Activated gamma-delta T cell treated with anti-CD3 and anti-CD28 coated beads, Interleukin-2, amount 50 U/mL, for 16 hours (primary cell): ENCODE measurements at places on chromosomes 16 and 17.

DNA sequence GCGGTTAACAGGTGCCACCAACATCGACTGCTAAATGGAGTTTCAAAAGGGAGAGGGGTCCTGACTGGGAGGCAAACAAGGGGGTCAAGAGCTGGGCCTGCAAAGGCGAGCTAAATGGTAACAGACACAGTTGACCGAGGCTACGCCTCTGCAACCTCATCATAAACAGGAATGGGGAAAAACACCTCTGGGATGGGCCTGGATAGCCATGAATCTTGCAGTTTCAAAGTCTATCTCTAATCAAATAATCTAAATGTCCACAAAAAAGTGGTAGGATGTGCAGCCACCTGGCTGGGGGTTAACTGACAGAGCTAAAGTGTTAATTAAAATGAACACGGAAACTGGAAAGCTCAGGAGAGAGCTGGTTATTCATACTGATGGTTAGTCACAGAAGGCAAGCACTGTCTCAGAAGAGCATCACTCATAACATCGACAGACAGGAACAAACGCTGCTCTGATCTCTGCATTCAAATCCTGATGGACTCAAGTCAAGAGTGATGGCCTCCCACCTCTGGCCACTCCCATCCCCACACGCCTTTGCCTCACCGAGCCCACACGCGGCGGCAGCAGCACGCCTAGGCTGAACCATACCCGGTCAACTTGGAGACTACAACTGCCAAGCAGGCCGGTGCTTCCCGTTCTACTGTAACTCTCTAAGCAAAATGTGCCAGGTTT, 56.3 kb downstream of the CREBBP start:
- no peak for DNase-seq

DNA sequence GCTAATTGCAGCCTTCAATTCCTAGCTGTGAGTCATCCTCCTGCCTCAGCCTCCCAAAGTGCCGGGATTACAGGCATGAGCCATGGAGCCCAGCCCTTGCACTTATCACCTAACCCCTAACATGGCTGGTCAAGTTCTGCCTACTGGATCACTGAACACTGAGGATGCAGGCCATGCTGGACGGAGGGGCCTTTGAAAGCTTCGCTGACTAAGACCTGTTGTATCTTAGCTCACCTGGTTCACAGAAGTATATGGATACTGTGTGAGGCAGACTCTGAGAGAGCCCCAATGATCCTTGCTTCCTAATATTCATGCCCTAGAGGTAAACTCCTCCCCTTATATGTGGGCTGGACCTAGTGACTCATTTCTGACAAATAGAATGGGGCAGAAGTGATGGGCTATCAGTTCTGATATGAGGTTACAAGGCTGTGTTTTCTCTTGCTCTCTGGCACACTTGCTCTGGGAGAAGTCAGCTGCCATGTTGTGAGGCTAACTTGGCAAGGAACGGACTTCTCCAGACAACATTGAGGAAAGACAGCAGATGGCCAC, 11.7 kb upstream of the TMIGD1 start:
- DNase-seq, result no peak

DNA sequence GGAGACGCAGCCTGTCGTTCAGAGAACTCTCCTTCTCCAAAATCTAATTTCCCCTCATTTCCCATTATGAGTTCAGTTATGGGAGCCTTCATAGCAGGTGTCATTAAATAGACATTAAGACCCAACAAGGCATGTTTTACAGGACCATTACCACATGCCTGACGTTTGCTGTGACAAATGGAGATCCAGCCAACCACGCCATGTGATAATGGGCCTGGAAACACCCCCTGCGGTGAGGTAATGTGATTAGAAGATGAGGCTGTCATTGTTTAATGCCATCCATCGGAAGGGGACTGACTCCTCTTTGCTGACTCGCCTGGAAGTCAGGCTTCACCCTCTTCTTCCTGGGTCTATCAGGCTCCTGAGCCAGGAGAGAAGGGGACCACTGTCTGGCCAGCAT, 76.9 kb downstream of the WSCD1 start:
- DNase-seq, result no peak

- no peak for DNase-seq
These were observed 72.7 kb downstream of the GAS7 start for GRCh38 chr17:10125531-10126275.

DNA sequence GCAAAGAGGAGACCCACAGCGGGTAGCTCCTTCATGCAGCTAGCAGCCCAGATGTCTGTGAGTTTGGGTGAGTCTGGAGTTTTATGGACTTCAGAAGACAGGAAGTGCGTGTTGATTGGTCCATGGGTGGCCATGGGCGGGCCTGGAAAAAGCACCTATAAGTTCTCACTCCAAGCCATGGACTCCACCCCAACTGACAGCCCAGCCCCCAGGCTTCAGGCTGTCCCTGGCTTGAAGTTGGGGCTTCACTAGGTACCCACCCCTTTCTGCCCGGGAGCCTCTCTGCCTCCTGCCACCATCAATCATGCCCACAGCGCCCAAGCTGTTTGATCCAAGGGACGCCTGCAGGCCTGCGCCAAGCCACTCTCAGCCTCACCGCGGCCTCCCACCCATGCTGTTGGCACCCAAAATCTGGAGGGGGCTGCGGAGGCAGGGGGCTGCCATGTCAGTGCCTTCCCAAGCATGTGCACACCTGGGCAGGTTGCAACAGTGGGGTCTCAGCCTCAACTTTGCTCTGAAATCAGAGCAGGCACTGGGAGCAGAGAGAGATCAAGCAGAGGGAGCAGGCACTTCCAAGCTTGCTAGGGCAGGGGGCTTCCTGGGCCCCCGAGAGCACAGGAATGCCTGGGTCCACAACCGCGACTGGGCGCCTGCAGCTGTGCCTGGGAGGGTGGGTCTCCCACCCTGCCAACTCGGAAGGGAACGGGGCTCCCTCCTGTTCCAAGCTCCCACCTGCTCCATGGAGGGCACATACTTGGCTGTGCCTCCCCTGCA, 1503.7 kb downstream of the CDH11 start:
- DNase-seq, result no peak

DNA sequence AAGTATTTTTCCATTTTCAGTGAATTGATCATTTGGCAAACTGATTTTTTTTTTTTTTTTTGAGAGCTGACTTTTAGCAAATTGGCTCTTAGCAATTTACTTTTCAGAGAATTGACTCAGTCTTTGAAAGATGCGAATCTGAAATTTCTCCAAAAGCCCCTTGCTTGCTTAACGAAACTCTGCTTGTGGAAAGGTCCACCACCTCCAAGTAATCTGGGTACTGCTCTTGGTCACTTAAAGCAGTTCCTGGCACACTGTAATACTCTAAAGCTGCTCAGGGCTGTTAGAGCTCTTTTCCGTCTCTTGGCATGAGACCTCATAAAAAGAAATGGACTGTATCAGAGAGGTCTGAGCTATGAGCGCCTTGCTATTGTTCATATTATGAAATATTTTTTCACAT, 2.9 kb downstream of the GSDMB start:
- no peak for DNase-seq

- no peak for DNase-seq
These were observed 20.8 kb downstream of the GGA3 start for GRCh38 chr17:75240394-75241142.

GRCh38 chr17:75367312-75367711, 38.2 kb downstream of the GRB2 start:
- no peak for DNase-seq

DNA sequence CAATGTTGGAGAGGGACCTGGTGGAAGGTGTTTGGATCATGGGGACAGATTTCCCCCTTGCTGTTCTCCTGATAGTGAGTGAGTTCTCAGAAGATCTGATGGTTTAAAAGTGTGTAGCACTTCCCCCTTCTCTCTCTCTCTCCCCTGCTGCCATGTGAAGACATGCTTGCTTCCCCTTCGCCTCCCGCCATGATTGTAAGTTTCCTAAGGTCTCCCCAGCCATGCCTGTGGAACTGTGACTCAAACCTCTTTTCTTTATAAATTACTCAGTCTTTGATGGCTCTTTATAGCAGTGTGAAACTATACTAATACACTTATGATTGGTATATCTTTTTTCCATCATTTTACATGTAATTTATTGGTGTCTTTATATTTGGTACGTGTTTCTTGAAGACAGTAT, 13.4 kb downstream of the ADGRG5 start:
- DNase-seq, result no peak

DNA sequence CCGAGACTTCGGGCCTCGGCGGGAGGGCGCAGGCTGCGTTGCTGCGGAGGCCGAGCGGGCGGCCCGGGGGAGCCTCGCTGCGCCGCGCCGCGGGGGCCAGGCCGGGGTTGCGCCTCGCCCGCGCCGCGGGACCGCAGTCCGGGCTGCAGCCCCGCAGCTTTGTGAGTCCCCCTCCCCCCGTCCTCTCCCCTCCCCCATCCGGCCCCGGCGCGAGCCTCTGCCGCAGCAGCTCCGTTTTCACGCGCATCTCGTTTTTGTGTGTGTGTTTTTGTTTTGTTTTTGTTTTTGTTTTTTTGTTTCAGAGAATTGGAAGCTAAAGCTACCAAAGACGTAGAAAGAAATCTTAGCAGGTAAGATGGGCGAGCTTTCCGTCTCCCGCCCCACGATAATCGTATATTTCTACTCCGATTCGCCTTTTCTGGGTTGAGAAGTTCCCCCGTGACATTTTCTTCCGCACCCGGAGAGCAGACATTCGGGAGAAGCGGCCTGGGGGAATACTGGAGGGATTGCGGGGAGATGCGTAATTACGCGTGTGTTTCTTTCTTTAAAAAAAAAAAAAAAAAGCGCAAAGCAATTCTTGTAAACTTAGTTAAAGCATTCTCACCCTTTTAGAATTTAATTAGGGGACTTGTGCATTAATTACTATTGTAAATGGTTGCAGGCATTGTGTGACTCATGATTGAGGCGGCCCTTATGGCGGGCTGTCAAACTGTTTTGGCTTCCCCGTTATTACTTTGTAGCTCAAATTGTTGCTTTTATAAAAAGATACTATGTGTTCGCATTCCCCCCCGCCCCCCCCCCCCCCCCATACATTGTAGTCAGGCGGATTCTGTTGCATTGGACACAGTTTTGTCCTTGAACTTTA, 732 bp downstream of the TNRC6A start:
- DNase-seq, result peak; percentile 9

DNA sequence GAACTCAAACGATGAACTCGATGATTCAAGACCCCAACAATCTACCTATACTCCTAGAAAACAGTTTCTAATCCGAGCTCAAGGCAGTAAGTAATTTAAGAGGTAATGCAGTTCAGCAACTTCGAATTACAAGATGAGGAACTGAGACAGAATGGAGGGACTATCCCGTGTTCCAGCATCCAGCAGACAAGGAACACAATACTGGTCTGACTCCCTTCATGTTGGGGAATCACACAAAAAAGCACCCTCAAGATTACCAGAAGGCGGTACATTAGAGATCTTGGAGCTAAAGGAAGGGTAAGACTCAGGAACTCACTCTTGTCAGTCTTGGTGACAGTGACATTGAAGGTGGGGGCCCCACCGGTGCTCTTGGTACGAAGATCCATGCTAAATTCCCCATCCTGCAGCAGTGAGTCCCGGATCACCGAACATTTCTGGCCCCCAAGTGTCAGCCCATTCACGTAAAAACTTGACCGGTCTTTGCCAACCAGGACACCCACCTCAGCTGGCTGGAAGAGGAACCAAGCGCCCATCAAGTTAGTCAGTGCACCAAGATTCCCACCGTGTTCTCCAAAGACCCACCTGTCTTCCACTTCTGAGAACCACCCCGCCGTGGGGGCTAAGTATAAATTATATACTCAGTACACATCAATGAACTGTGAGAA, 1.9 kb downstream of the PFN1 start:
- DNase-seq, result no peak

GRCh38 chr16:22948603-22949368, 134.8 kb downstream of the HS3ST2 start:
- no peak for DNase-seq
